ENCODE measurements at places on chromosomes 5 and 9.
A peak's percentile ranks its signal among the peaks of the same experiment; 100 is the strongest.

GRCh38 chr9:114035845-114036801 is 42.0 kb downstream of the AMBP start:
- no peak for DNase-seq

- peak; percentile 42 for DNase-seq
Observed at GRCh38 chr9:86637515-86637914, 283.3 kb upstream of the TUT7 start.

GRCh38 chr9:111945216-111945615 is 48.6 kb downstream of the UGCG start:
- DNase-seq: no peak

GRCh38 chr9:113129884-113130283 is 20.9 kb upstream of the SLC31A2 start:
- DNase-seq: no peak

- peak; percentile 83 for DNase-seq
Observed at GRCh38 chr5:151632524-151632923, 41.4 kb upstream of the FAT2 start.

- DNase-seq: no peak
Observed at GRCh38 chr5:146761811-146762210, 116.7 kb downstream of the PPP2R2B start.

GRCh38 chr5:135693371-135693955 is 114.7 kb upstream of the CXCL14 start:
- DNase-seq: no peak

DNA sequence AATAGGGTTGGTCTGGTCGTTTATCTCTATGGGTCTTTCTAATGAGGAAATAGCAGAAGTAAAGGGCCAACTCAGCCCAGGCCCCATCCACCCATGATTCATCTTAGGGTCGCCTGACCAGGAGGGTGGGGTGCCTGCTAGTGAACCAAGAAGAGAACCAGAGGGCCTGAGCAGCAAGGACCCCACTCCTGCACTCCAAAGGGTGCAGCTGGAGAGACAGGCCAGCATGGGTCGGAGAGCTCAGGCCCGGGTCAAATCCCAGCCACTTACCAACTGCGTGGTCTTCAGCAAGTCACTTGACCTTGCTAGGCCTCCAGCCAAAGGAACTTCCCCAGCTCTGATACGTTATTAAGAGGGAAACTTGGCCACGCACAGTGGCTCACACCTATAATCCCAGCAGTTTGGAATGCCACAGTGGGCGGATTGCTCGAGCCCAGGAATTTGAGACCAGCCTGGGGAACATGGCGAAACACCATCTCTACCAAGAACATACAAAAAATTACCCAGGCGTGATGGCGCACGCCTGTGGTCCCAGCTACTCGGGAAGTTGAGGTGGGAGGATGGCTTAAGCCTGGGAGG is 4.3 kb downstream of the BBLN start:
- DNase-seq: no peak

- no peak for DNase-seq
Observed at GRCh38 chr9:113888976-113889375, 12.9 kb downstream of the ZNF618 start.

DNA sequence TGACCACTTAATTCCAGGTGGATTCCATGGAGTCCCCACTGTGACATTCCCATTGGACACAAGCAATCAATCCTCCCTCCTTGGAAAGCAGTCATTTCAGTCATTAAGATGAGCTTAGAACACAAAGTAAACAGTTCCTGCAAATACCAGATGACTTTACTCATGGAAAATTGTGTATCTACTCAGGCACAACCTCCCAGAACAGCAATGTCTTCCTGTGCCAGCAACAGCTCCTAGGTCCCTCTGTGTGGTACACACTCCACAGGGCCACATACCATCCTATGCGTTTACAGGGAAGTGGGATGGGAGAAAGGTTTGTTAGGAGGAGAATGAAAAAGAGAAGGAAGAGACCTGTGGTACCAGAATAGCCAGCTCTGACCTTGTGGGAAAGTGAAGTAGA is 53.7 kb downstream of the MTMR12 start:
- DNase-seq: no peak

DNA sequence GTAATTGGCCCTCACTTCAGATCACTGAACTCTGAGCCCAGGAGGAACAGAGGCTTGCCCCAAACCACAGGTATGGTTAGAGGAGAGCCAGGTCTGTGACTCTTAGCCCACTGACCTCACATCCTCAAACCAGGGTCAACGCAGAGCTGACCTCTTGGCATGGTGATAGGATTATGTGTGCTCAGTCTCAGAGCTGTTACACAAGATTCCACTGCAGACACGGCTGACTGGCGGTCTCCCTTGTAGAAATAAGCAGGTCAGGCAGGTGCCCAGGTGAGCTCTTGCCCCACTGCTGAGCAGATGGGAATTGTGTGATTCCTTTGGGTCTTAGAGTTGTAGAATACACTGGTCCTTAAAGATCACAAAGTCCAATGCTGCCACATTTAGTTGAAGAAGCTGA is 66.0 kb upstream of the PITX1 start:
- no peak for DNase-seq

DNA sequence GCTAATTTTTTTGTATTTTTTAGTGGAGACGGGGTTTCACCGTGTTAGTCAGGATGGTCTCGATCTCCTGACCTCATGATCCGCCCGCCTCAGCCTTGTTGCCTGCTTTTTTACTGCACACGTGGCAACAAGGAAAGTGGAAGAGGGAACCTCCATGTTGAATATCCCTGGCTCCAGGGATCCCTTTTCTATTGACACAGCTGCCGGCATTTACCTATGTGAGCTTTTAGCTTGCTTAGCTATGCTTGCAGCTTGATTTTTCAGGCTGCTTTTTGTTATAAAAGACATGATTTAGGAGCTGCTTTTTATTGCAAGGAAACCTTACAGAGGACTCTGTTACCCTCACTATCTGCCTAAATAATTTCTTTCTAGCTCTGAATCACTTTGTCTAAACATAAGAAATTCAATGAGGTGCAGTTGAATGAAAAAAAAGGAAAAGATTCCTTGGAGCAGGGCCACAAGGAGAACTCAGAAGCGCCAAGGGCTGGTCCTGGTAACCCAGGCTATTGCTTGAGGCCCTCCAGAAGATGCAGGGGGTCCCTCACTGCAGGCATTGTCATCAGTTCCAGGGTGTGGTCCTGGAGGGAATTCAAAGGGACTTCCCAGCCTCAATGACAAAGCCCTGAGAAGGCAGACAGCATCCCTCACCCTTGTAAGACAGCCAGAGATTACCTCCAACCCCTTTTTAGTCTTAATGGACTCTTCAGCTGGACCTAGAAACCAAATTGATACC is 89.9 kb downstream of the SYK start:
- no peak for DNase-seq

DNA sequence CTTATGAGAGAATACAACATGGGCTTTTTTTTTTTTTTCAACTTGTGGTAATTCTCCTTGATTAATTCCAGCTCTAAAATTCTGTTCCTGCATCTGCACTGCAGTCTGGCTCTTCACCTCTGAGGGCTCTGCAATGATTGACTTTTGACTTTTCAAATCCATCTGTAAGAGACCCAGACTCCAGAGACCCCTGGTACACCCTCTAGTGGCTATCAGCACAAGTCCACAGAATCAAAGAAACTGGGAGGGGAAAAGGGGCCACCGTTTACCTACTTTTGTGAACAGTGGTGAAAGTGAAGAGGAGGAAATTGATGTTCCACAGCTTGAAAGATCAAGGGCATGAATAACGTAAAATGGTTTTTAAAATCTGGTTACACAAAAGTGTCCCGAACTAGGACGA is 151.6 kb downstream of the SLIT3 start:
- DNase-seq: no peak

- no peak for DNase-seq
Observed at GRCh38 chr9:86639287-86639686, 285.1 kb upstream of the TUT7 start.

DNA sequence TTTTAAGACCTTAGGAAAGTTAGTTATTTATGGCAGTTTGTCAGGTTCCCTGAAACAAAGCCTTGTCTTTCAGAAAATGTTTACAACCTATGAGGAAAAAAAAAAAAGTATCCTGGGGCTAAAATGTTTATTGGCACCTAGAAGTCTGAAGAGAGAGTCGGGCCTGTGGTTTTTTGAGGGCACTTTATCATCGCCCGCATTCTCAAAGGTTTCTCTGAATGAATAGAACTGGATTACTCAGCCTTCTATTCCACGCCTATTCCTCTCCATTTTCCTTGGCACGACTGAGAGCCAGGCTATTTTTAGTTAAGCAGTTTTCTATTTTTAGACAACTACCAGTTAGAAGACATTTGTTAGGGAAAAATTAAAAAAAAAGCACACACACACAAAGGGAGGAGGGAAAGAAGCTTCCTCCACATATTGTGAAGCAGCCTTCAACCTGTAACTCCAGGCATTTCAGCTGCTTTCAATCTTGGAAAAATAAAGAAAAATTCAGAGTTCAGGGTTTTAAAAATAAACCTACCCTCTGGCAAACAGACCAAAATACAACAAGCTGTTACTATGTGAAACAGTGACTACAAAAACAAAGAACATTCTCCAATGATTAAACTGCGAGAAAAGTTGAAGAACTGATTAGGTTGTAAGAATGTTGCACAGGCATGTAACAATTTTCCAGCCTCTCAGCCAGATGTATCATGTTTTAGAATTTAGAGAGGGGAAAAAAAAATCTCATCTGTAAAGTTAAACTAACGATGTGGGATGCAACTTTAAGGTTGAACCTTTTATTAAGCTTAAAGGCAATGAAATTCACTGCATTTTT is 97.0 kb downstream of the MEF2C start:
- no peak for DNase-seq

GRCh38 chr5:54514291-54514690 is 3.3 kb upstream of the SNX18 start:
- no peak for DNase-seq

- DNase-seq: no peak
Observed at GRCh38 chr5:91514400-91514799, 131.3 kb upstream of the ARRDC3 start.

DNA sequence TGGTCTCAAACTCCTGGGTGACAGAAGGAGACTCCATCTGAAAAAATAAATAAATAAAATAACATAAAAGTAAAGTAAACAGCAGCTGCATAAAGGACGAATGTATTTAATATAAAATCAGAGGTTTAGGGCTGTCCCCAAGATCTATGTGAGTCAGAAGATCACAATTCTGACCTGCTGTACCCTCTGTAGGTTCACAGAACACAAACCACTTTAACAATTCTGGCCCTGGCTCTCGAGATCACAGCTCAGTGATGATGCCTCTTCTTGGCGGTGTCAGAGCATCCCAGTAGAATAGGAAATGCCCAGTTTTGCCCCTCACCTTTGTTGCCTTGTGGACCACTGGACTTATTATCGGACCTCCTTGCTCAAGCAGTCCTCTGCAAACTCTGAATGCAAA is 380.9 kb downstream of the TLE1 start:
- no peak for DNase-seq

DNA sequence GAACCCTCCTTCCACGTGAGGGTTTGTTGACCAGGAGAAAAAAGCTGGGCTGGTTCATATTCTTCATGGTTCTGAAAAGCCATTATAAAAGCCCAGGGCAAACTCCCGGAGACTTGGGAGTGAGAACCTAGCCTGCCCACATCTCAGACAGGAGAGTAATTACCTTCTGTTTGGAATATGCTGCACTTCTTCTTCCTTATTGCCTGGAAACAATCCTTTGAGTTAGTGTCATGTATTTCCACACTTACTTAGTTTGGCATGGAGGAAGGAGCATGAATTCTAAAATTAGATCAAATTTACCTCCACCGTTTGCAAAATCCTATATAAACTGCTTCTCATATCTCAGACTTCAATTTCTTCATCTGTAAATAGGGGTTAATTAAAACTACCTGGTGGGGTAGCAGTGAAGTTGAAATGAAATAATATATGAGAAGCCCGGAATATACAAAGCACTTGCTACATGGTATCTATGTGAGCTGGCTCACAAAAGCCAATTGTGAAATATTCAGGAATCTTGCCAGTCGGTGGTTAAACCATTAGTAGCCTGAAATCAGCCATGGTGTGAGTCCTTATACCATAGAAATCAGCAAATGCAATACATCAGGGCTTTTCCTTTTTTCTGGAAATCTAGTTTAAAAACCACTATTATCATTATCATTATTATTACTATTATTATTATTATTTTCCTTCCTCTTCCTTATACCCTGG is 140.0 kb upstream of the RAD23B start:
- DNase-seq: no peak

- no peak for DNase-seq
Observed at GRCh38 chr5:6321078-6321477, 57.3 kb downstream of the MED10 start.

DNA sequence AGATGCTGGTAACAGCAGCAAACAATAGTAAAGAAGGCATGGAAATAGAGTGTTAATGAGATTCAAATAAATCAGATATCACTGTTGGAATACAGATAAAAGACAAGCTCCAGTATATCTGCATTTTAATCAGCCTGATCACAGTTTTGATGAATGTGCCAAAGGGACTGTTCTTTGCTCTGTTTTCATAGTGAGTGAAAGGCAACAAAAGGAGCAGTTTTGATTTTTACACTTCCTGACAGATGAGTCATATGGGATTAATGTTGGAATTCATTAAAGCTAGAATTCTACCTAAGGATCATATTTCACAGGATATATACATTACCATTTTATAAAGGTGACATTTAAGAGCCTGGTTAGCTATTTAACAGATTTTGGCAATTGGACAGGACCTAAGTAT is 743.3 kb upstream of the PTPRD start:
- DNase-seq: no peak

DNA sequence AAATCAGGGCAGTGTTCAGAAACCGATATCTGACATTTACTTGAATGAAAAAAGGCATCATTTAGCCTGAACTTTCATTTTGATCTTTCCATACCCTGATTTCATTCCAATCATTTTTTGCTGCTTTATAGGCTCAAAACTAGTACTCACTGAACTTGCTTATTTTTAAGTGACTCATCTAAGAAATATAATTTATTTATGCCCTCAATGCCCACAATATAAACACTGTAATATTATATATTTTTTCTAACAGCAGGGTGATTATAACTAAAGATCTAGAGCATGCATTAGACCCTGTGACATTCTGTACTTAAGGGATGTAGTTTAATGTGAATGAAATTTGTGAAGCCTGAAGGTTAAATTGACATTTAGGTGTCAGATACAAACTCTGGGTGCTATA is 446.1 kb upstream of the CDH10 start:
- DNase-seq: no peak

GRCh38 chr9:14158916-14159315 is 155.0 kb downstream of the NFIB start:
- no peak for DNase-seq

- DNase-seq: no peak
Observed at GRCh38 chr5:57069115-57069835, 104.6 kb upstream of the GPBP1 start.

- no peak for DNase-seq
Observed at GRCh38 chr9:14191512-14191911, 122.4 kb downstream of the NFIB start.

DNA sequence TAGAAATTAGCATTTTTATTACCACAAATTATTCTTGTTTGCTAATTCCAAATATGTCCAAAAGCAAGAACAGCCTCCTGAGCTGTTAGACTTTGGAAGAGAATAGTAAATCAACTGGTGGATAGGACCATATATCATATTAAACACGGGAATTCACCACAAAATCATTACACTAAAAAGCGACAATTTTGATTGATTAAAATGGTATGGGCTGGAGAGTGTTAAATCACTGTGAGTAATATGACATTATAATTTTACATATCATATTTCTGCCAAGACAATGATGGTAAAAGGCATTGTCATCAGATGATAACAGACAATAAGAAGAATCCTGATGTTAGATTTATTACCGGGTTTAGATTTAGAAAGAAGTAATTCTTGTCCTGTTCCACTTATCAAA is 107.2 kb upstream of the ARRDC3 start:
- no peak for DNase-seq

GRCh38 chr9:80794197-80794596 is 895.1 kb downstream of the TLE1 start:
- no peak for DNase-seq

Measured in left ventricle myocardium superior (tissue), 1 donor.